Uterus (tissue), 4 donors: ENCODE measurements at places on chromosomes 6 and 20. TPM values are rescaled to one million over a fixed set of nuclear protein-coding genes. Genes with fewer than 3 reads are reported as not detected.

RSPO4 gene
- total RNA-seq: not detected

GTSF1L gene
- total RNA-seq: not detected

GNAS-AS1 gene
- total RNA-seq: not detected

LY6G6D gene
- not detected for total RNA-seq

STXBP5 gene
- 28.9 TPM for total RNA-seq

DNA sequence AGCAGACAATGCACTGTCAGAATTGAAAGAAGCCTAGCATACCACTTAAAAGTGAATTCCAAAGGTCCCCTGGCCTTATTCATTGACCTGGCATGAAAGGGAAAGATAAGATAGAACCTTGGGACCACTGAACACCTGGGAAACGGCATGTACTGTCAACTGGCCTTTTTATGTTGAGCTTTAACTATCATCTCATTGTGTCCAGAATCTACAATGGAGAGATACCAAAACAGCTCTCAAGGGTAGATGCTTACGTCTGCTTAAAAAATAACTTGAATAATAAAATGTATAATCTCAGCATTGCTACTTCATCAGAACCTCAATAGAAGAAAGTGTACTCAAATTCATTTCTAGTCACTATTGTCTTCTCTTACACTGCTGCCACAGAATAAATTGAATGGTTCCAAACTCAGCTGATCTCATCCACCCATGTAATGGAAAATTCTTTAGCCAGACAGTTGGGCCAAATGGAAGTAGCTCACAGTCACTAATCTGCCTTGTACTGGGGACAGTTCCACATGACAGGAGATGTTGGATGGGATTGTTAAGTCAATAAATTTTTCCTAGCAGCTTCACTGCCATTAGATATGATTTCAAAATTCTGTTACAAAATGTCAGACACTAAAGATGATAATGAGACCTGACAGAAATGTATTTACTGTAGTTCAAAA lies 93.8 kb downstream of the MLIP start:
- DNase-seq: no peak

- DNase-seq: peak; percentile 50
Observed at GRCh38 chr20:23246717-23247664, 103.6 kb upstream of the NXT1 start.

DNA sequence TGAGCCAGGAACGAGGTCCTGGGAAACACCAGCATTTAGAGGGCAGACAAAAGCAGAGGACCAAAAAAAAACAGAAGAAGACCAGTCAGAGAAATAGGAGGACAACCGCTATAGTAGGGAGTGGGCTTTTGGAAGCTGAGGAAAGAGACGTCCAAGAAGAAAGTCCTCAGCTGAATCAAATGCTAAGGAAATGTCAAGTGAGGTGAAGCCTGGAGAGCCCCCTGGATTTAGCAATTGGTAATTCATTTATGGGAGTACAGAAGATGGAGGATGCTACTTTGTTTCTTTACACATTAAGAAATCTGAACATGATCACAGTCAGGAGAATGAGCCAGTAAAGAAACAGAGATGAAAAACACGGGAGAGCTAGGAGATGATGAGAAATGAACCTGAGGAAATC lies 41.1 kb downstream of the LRP11 start:
- no peak for DNase-seq

DNA sequence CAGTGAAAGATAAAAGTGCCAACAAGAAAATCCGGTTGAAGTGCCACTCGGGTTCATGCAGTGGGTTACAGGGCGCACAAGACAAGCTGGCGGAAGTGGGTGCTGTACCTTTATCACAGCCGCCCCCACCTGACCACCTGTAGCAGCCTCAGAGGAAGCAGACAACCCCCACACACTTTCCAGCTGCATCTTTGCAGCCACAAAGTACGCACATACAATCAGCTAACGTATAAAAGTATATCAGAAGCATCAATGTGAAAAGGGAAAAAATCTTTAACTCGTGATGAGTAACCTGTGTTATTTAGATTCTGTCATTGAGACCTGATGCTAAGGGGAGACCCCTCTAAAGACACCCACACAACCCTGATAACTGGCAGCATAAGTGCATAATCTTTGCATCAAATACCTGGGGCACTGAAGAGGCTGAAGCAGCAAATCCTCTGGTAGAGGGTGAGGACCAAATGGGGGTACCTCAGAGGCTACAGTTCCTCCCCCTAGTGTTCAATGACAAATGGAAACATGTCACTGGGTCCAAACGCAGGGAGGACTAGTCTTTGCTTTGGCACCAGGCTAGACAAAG lies 22.1 kb downstream of the BACH2 start:
- DNase-seq: no peak

- no peak for DNase-seq
Observed at GRCh38 chr6:17202526-17202925, 78.6 kb upstream of the RBM24 start.

DNA sequence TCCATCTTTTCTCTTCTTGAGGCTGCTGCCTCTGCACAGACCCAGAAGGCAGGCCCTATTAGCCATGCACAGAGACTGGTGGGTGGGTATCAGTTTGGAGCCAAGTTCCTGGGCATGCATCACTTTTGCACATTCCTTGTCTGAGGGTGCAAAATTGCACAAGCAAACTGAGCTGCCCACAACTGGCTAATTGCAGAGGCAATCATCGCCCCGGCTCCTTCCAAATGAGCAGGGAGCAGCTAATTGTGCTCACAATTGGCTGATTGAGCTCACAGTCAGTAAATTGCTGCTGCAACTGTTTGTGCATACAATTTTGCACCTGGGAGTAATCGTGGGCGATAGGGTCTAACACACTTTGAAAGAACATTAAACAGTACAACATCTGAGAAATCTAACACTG lies 511.4 kb downstream of the DHX35 start:
- DNase-seq: no peak

GRCh38 chr6:89244241-89244985 lies 27.3 kb upstream of the GABRR1 start:
- no peak for DNase-seq

- DNase-seq: no peak
Observed at GRCh38 chr6:73631849-73632248, 21.9 kb downstream of the SLC17A5 start.
